ENCODE measurements at places on chromosomes 1 and 21. TPM values are rescaled to one million over a fixed set of nuclear protein-coding genes. Genes with fewer than 3 reads are reported as not detected.

Gene LRRC53
- total RNA-seq, result 0.07 TPM

Gene AXDND1
- total RNA-seq, result 2.8 TPM

Gene TTLL10
- 0.64 TPM for total RNA-seq

DNA sequence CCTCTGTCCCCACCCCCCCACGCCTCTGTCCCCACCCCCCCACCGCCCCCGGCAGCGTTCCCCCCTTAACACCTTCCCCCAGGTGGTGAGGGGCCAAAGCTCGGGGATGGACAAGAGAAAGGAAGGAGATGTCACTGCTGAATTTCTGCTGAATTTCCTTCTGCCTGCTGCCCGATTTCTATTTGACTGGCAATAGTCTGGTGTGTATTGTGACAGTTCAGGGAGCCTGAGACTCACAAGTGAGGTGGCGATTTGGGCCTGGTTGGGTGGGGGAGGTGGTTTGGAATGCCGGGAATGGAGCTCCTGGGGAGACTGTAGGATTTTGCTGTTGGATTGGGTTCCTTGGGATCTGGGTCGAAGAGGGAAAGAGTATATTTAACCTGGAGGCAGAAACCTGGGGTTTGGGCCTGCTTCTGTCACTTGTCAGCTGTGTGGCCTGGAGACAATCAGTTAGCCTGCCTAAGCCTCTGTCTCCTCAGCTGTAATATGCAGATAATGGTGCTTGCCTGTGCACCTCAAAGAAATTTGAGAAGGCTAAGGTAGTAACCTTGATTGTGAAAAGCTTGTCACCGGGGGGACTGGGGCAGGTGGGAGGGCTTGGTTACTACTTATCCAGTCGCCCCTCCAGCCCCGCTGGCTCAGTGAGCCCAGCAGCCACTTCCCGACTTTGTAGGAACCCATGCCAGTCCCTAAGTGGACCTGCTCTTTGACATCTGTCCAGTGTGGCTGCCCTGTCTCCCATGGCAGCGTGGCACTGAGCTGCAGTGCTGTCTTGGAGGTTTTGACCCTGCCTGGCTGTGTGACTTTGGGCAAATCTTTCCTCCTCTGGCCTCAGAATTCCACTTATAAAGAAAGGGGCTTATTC lies 7.7 kb upstream of the LMNA start:
- peak; percentile 35 for DNase-seq

DNA sequence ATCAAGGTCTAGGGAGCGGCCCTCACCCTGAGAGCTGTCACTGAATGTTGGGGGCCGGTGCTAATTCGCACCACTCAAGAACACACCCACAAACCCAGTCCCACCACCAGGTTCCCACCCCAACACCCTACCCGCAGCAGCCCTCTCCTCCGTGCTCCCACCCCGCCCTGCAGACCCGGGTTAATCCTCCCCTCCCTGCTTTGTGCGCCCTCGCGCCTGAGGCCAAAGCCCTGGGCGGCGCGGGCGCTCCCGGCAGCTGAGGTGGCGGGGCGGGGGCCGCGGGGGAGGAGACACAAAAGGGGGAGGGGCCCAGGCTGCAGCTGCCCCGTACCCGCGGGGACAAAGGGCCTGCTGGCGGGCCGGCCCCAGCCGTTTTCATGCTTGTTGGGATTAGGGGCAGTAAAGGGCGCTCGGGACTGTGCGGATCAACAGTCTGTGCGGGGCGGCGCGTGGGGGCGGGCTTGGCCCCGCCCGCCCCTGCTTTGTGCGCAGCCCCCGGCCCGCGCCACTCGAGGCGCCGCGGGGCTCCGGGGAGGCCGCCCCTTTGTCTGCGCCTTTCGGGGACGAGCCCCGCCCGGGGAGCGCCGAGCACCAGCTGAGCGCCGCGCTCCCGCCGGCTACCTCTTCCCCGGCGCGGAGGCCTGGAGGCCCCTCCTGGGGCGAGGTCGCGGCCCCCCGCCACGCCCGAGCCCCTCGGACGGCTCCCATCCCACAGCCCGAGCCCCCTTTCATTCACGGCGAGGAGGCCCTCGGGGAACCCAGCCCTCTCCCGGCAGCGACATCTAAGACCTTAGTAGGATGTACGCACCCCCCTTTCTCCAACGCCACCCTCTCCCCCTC lies 10.9 kb downstream of the C1orf216 start:
- DNase-seq, result peak; percentile 30

DNA sequence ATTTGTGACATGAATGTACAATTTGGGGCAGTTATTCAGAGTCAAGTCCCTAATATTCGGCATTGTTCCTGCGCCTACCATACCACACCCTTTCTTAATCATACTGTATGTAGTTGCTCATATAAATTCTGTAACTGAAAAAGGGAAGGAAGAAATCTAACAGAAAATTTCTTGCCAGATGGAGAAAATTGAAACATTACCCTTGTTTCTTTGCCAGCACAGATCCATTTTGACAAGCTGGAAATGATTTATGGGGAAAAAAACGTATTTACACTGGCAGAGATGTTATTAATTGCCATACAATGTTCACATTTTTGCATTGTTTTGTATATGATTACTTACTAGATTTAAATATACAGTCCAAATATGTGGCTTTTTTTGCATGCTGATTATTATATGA lies 363.8 kb upstream of the PKN2 start:
- DNase-seq, result no peak

GRCh38 chr1:8965121-8965820 lies 19.6 kb downstream of the CA6 start:
- DNase-seq, result no peak

DNA sequence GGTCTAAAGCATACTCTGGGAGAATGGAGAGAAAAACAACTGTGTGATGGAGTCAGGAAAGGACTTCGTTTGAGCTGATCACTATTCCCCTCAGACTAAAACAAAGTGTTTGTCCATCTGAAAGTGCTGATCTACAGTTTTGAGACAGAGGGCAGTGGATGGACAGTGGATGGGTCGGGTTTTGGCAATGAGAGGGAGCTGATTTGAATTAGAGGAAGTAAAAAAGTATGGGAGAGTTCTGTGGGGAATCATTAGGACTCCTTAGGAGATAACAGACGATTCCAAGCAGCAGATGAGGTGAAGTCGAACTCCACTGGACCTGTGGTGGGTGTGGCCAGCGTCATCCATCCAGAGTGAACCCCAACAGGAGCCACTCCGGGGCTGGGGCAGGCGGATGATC lies 62.3 kb downstream of the PTGS2 start:
- DNase-seq, result no peak

- no peak for DNase-seq
These were observed 193.5 kb downstream of the GPATCH2 start for GRCh38 chr1:217437376-217437775.

DNA sequence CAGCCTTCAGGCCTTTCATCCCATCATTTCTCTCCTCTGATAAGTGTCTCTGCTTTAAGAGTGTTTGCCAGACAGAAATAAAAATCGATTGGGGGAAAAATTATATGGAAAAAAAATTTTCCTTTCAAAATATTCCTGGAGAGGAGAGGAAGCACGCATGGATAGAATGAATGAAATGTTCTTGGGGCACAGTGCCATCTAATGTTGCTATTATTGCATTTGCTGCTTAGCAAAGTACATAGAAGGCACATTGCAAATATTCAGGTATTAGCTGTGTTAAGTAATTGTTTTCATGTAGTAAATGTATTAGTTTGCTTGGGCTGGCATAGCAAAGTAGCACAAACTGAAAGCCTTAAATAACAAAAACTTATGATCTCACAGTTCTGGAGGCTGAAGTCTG lies 18.1 kb downstream of the B3GALT5 start:
- DNase-seq, result no peak

- no peak for DNase-seq
These were observed 23.1 kb downstream of the HSD11B1 start for GRCh38 chr1:209727785-209728184.

- peak; percentile 72 for DNase-seq
These were observed 37.4 kb upstream of the WASF2 start for GRCh38 chr1:27527223-27527889.

- no peak for DNase-seq
These were observed 550 bp upstream of the PCAT6 start for GRCh38 chr1:202810193-202810614.

- no peak for DNase-seq
These were observed 139.8 kb upstream of the CHODL start for GRCh38 chr21:18104802-18105201.

DNA sequence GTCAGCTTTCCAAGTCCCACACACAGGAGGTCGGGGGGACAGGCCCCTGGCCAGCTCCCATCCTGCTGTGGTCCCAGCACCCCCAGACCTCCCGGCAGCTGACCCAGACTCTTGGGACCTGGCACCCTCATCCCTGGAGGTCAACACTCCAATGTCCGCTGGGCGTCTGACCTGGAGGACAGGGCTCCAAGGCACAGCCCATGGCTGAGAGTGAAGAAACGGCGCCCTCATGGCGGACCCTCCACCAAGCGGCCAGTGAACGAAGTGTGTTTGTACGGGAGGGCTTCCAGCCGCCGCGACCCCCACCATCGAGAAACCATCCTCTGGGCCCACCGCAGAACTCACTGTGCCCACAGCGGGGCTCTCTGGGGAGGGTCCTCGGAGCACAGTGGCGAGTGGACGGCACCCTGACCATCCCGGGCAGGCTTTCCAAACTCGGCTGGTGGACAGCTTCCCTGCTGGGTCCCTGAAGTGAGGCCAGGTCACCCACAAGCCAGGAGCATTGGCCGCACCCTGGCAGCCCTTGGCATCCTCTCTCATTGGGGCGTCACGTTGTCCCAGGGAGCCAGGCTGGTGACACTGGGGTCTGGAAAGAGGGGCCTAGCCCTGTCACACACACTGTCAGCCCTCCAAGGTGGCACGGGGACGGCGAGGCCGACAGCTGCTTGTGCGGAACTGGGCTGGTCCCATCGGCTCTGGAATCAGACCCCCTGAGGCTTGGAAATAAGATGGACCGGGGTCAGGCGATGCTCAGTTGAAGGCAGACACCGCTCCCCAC lies 47.8 kb upstream of the COL6A2 start:
- DNase-seq, result no peak

DNA sequence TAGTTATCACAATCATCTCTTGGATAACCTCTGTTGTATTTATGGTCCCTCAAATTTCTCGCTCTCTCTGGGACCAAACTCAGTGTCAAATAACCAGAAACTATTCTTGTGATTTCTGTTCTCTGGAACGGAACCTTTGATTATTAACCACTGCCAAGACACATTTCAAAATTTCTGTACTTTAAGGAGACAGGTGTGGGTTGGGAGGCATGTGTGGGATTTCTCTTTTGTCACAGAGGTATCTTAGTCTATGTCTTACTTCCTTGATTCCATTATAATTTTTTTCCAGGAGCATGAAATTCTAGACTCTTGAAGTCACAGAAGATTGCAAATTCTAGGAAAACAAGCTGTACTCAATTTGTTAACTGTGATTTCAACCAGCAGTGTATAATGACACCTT lies 919.0 kb upstream of the B3GALT2 start:
- no peak for DNase-seq

DNA sequence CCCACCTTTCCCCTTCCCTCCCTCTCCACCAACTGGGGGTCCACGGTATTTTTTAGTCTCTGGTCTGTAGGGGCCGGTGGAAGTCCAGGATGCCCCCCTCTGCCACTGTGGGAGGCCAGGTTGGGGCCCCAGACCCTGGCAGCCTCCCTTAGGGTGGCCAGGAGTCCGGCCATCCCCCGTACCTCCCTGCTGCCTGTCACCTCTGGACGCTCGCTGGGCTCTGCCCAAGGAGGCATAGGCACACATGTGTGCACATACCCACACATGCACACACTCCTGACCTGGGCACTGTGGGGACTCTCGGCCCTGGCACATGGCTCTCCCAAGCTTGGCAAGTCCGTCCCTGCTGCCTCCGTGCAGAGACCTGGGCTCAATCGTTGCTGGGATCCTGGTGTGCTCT lies 53.0 kb downstream of the DISP3 start:
- no peak for DNase-seq

DNA sequence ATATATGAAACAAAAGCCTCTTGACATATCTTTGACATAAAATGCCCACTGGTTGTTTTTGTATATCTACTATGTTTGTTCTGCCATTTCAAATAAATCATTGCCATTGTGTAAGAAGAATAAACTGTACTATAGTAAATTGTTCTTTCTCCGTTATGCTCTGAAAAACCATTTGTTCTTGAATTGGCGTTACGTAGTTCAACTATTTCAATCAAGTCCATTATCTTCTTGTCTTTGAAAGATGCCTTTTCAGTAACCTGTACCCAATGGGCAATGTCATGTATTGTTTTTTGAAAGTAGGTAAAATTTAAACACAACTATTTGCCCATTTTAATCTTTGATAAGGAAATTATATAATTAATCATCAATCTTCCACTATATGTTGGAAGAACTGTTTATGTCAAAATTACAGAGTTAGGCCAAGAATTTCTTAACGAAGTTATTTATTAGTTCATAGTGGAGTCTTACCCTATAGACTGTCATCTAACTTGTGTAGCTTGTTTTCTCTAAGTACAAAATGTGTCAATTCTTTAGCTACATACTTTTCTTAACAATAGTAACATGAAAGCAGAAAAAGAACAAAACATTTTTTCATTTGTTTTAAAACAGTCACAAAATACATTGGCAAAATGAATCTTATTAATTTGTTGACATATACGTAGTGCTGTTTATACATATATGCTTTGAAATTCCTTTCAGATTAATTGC lies 294.8 kb downstream of the PTPRC start:
- DNase-seq, result no peak

- no peak for DNase-seq
These were observed 141.5 kb downstream of the PTPRC start for GRCh38 chr1:198780376-198780775.

- peak; percentile 72 for DNase-seq
These were observed at the start of gene LMOD1 for GRCh38 chr1:201946224-201946908. Gene LMOD1 (minus strand): TSS chr1:201946548. CDS start chr1:201946340, 208 bp downstream.

- no peak for DNase-seq
These were observed 604 bp downstream of the FGR start for GRCh38 chr1:27634177-27634984.

DNA sequence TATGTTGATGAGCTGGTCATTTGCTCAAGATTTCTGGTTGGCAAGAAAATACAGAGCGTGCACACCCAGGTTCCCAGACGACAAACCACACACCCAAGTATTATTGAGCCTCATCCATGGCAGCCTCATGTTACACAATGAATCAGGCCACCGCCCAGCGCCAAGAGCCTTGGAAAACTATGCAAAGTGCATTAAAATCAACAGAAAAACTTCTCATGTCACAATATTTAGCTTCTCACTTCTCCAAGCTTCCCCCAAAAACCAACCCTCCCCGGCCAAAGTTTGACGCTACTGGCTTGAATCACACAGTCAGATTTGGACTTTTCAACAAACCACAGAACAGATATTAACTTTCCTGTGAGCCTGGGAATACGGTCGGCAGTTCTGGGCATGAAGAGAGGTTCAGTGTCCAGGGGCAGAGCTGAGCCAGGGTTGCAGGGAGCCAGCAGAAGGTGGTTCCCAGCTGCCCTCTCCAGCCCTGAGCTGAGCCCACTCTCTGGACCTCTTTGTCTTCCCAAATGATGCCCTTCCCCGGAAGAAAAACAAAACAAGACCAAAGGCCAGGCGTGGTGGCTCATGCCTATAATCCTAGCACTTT lies 71.1 kb downstream of the SETD4 start:
- DNase-seq, result no peak
